NCI-H1436 (cell line): ENCODE measurements at places on chromosomes 11 and 22.
A peak's percentile ranks its signal among the peaks of the same experiment; 100 is the strongest.

- DNase-seq: no peak
Measured at GRCh38 chr22:44623771-44624510, 78.1 kb upstream of the PRR5 start.

- DNase-seq: no peak
Measured at GRCh38 chr22:38436629-38437395, 18.2 kb downstream of the KCNJ4 start.

DNA sequence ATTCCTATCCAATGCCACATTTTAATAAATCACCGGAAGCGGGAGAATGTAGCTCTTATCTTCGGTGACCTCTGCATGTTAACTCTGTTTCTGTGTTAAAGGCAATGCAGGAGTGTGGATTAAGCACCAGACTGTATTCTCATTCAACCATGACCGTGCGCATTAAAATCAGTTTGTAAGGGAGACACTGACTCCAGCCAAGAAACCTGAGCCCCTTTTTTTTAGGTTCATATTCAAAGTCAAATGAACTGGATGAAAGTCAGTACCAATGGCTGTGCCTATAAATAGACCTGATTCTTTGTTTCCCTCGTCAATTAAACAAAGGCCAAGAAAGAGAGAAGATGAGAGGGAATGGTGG is 32.2 kb downstream of the C11orf91 start:
- no peak for DNase-seq

DNA sequence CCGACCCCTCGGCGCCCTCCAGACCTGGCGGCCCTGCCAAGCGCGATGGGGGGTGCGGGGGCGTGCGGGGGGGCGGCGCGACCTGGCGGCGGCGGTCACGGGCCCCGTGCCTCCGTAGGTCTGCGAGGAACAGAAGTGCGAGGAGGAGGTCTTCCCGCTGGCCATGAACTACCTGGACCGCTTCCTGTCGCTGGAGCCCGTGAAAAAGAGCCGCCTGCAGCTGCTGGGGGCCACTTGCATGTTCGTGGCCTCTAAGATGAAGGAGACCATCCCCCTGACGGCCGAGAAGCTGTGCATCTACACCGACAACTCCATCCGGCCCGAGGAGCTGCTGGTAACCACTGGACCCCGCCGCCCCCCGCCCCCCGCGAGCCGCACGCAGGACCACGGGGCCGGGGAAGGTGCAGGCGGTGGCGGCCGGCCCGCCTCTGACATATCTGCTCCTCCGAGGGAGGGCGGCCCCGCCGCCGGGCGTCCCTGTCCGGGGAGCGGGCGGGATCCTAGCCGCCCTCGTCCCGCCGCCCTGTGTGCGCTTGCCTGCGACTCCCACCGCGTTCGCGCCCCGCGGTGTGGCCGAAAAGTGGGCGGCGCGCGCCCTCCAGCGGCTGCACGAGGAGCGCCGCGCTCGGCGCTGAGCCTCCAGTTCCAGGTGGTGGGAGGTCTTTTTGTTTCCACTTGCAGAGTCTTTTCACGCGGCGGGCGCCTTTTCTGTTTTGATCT is 2.1 kb downstream of the CCND1 start:
- peak; percentile 68 for DNase-seq

DNA sequence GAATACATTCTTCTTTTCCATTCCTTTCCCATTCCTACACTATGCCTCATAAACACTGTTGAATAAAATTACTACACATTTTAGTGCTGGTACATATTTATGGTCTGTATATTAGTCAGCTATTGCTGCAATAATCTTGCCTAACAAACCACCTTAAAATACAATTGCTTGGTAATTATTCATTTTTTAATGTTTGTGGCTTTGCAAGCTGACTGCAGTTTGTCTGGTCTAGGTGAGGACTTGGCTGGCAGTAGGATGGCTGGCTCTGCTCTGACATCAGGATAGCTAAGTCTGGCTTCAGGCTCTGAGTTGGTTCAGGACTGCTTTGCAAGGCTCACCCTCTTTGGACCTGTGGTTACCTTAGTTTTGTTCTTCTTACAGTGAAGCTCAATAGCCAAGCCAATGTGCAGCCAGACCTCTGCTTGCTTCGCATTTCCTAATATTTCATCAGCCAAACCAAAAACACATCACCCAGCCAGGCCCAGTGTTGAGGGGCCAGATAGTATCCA is 913.4 kb upstream of the RAG2 start:
- DNase-seq: no peak

GRCh38 chr11:122214080-122214479 is 98.1 kb upstream of the BLID start:
- no peak for DNase-seq

GRCh38 chr11:68528630-68529029 is 68.1 kb downstream of the PPP6R3 start:
- no peak for DNase-seq

GRCh38 chr11:112694245-112694644 is 267.0 kb upstream of the NCAM1 start:
- no peak for DNase-seq

- no peak for DNase-seq
Measured at GRCh38 chr11:120810251-120810650, 213.7 kb upstream of the TBCEL start.

- no peak for DNase-seq
Measured at GRCh38 chr22:34080433-34080832, 160.2 kb upstream of the LARGE1 start.

GRCh38 chr11:72330131-72330727 is 86.3 kb upstream of the PHOX2A start:
- no peak for DNase-seq

GRCh38 chr11:3037040-3037944 is 19.9 kb downstream of the CARS1 start:
- peak; percentile 58 for DNase-seq

- no peak for DNase-seq
Measured at GRCh38 chr11:122979815-122980595, 1.6 kb downstream of the BSX start.

GRCh38 chr11:110538154-110538553 is 108.4 kb downstream of the FDX1 start:
- no peak for DNase-seq

DNA sequence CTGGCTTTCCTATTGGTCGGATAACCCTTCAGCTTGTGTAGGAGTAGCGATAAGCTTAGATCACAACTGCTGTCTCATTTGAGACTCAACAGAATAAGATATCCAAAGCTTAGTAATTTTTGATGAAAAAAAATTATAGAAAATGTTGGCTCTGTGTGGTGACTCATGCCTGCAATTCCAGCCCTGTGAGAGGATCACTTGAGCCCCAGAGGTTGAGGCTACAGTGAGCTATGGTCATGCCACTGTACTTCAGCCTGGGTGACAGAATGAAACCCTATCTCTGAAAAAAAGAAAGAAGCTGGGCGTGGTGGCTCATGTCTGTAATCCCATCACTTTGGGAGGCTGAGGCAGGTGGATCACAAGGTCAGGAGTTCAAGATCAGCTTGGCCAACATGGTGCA is 55.6 kb upstream of the RRM1 start:
- DNase-seq: no peak

DNA sequence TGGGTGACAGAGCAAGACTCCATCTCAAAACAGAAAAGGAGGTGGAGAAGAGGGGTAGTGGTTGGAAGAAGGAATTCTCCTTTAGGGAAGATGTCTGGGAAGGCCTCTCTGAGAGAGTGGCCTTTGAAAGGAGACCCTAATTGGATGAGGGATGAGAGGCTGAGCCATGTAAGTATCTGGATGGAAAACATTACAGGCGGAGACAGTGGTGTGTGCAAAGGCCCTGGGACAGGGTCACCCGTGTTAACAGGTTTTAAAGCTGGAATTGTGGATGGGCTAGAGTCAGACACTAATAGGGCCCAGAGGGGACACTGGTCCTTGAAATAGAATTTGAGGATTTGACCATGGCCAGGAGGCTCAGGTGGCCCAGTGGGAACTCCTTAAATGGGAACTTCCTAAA is 10.4 kb downstream of the SNAP29 start:
- no peak for DNase-seq

GRCh38 chr11:34238966-34239365 is 118.8 kb downstream of the ABTB2 start:
- no peak for DNase-seq

- no peak for DNase-seq
Measured at GRCh38 chr11:9120664-9121468, 29.5 kb upstream of the SCUBE2 start.

DNA sequence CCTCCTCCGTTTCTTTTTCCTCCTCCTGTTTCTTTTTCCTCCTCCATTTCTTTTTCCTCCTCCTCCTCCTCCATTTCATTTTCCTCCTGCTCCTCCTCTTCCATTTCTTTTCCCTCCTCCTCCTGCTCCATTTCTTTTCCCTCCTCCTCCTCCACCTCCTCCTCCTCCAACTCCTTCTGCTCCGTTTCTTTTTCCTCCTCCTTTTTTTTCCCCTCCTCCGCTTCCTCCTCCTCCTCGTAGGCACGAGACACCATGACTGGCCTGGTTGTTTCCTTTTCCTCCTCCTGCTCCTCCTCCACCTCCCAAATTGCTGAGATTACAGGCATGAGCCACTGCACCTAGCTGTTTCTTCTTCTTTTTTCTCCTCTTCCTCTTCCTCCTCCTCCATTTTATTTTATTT is 25.6 kb upstream of the DRICH1 start:
- DNase-seq: no peak

- no peak for DNase-seq
Measured at GRCh38 chr11:126662035-126662790, 306.7 kb downstream of the ST3GAL4 start.

- DNase-seq: no peak
Measured at GRCh38 chr22:47600281-47600680, 837.8 kb downstream of the TBC1D22A start.

- DNase-seq: no peak
Measured at GRCh38 chr11:46547579-46547978, 46.2 kb downstream of the AMBRA1 start.

- DNase-seq: no peak
Measured at GRCh38 chr11:61325649-61326414, 7.1 kb downstream of the DDB1 start.

- no peak for DNase-seq
Measured at GRCh38 chr11:77127920-77128691, at the start of gene MYO7A. MYO7A (plus strand) TSS chr11:77128246; CDS start chr11:77130635, 2,389 bp downstream.

- no peak for DNase-seq
Measured at GRCh38 chr11:103539166-103539565, 429.9 kb downstream of the DYNC2H1 start.
